Effector memory CD8-positive, alpha-beta T cell (primary cell): ENCODE measurements at places on chromosomes 16 and 17.

GRCh38 chr17:17978481-17979424 lies 6.1 kb downstream of the DRC3 start:
- no peak for DNase-seq

DNA sequence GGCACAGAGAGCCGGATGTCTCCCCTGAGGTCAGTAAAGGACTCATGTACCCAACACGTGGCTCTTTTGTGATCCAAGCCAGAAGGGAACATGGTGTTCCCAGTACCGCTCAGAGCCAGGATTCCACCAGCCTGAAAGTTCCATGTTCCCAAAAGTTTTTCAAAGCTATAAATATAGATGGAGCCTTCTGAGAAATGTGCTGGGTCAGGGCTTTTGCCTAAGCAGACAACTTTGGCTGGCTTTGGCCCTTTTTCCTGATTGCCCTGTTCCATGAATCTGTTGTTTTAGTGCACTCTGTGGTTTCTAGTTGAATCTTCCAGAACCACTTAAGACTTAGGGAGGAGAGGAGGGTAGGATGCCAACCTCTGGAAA lies 128.5 kb upstream of the HS3ST2 start:
- no peak for DNase-seq

- peak; percentile 40 for DNase-seq
Observed at GRCh38 chr17:81381632-81382577, 13.4 kb upstream of the BAHCC1 start.

- DNase-seq, result no peak
Observed at GRCh38 chr17:61409301-61410112, 9.9 kb downstream of the TBX2 start.

GRCh38 chr16:2384426-2384825 lies 43.9 kb upstream of the ABCA3 start:
- DNase-seq, result no peak

- no peak for DNase-seq
Observed at GRCh38 chr17:76982408-76983074, 114.3 kb downstream of the MGAT5B start.

DNA sequence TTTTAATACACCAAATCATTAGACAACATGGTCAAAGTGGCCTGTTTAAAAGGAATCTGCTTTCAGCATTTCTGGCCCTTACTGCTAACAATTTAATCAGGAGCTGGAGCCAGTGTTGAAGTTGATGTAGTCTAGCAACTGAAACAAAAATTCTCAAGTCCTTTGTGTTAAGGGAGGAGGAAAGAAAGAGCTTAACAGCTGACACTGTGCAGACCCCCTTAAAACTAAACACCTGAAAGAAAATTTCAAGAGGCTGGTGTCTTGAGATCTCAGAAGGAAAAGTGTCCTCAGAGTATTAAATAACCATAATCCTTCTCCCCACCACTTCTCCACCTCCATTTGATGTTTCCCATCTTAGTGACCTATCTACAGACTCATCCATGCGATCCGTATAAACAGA lies 232.1 kb downstream of the FTO start:
- no peak for DNase-seq

DNA sequence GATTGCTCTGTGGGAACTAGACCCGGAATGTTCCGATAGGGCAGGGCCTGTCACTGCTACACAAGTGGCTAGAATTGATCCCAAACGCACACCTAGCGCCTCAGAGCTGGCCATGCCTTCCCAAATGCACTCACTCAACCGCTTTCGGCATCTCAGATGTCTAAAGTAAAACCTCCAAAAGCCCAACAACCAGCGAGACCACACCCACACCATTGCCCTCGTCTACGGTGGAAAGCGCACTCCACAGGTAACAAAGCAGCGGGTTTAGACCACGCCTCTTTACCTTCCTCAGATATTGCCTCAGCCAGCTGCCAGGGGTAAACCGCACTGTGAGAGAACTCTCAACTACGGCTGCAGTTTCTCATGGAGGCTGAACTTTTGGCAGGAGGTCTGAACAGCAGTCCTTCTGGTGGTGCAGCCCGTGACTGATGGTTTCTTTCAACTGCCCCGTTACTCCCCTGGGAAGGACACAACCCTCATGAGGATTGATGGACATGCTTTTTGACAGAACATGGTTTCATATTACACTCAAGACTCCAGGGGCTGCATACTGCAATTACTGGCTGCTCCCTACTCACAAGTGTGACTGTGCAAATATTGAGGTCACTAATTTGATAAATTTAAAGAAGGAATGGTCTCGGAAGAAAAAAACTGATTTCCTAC lies 34.5 kb downstream of the USP7 start:
- DNase-seq, result no peak

GRCh38 chr16:14042706-14043105 lies 28.4 kb upstream of the MRTFB start:
- DNase-seq, result no peak

- no peak for DNase-seq
Observed at GRCh38 chr17:37338847-37339246, 36.9 kb upstream of the C17orf78 start.

DNA sequence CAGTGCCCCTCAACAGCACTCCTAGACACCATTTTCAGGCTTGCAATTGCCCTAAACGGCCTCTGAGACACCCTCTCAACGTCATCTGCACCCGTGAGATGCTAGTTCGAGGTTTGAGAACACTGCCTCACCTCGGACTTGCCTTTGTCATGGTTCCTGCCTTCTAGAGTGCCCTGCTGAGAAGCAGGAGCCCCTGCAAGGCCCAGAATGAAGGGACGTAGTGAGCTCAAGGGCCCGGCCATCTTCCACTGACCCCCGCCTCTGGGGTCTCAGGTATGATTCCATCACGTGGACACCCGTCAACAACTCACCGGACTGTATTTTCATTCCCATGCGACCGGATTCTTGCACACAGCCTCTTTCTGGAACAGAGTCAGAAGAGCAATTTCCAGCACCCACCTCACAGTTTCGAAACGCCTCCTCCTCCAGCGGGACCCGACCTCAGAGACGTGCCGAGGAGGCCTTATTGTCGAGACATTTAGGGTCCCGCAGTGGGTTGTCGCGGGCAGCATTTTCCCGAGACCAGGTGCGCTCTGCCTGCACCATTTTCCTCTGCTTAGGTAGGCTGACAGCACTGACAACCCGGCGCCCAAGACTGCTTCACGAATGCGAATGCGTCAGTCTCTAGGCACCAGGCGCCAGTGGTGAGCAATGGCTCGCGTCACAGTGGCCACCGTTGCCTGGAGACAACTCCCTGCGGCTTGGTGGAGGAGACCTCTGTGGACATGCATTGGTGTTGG lies 999.9 kb downstream of the KCNJ18 start:
- no peak for DNase-seq

DNA sequence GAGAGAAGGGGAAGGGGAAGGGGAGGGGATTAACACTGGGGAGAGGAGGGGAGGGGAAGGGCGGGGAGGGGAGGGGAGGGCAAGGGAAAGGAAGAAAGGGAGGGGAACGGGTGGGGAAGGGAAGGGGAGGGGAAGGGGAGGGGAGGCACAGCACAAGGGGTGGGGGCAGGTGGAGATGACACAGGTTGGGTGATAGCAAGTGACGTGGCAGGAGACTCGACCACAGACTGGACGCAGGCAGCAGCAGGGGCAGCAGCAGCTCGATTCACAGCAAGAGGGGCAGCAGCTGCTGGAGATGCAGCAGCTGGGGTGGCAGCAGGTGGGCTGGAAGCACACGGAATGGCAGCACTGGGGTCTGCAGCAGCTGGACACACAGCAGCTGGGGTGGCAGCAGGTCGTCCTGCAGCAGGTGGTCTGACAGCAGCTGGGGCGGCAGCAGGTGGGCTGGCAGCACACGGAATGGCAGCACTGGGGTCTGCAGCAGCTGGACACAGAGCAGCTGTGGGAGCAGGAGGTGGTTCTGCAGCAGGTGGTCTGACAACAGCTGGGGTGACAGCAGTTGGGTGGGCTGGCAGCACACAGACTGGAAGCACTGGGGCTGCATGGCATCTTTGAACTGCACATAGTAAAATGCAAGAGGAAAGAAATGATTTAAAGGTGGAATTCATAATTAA lies at the start of gene KRTAP4-16:
Gene KRTAP4-16 (minus strand): TSS at position 624 of the 674 bp plus-strand sequence. CDS start 0 bp downstream, at position 624.
- DNase-seq, result no peak

DNA sequence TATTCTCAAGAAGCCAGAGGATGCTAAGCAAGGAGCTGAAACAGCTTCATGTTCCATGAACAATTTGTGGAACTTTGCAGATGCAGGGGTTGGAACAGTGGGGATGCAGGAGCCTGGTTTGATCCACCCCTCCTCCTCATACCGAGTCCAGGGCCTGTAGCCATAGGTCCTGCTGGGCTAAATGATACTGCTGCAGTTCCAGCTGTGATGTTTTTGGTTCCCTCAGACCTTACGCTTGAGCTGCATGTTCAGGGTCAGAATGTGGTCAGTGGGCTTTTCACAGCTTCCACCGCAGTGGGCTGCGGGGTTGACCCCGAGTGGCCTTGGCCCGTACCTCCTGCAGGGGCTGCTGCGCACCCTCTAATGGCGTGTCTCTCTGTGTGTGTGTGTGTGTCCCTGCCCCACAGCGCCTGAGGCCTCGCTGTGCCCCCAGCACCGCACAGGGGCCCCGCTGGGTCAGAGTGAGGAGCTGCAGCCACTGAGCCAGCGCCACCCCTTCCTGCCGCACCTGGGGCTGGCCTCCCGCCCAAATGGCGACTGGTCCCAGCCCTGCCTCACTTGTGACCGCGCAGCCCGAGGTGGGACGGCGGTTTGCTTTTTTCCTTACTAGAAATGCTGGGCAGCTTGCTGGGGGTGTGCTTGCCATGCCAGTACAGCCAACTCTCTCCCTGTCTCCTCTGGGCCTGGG lies 48.2 kb downstream of the EPN2 start:
- no peak for DNase-seq

GRCh38 chr17:69516911-69517310 lies 102.4 kb downstream of the MAP2K6 start:
- no peak for DNase-seq

DNA sequence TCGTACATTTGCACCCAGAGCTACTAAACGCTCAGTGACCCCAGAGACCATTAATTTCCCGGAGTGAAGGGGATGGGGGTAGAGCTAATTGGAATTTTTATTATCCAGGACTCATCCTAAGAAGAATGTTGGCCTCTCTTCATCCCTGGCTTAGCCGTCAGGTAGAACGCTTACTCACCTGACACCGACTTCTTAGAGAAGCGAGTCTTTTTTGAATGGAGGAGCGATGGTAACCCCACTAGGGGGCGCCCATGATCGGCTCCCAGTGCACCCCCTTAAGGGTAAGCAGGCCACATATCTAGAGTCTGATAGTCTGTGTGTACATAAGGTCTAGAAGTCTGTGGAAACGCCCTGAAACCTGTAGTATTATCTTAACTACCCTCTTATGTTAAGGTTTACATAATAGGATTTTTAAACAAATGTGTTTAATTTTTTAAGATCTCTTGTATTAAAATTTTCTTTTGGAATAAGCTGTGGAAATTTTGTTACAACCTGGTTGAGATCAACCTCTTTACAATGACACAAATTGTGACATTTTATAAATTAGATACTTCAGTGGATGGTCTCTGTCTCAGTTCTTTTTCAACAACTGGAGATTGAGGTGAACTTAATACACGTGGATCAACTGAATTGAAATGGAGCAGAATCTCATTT lies 229.8 kb downstream of the CPPED1 start:
- peak; percentile 21 for DNase-seq

GRCh38 chr16:84396537-84397008 lies 28.2 kb downstream of the ATP2C2 start:
- no peak for DNase-seq

GRCh38 chr17:4631431-4631830 lies 10.0 kb downstream of the ALOX15 start:
- no peak for DNase-seq

DNA sequence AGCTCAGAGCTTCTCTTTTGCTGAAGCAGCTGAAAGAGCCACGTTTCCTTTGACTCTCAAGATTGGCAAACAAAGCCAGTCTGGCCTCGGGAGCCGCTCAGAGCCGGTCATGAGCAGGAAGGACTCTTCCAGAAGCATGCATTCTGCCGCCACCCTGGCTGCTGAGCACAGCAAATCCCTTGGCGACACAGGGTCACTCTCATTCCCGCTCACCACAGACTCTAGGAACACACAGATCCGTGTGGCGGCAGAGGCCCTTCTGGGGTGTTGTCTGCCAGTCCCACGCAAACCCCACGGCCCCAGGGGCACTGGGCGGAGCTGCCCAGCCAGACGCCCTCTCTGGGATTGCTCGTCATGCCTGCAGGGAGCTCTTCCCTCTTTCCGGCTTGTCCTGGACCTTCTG lies 157.0 kb downstream of the C16orf95 start:
- no peak for DNase-seq

DNA sequence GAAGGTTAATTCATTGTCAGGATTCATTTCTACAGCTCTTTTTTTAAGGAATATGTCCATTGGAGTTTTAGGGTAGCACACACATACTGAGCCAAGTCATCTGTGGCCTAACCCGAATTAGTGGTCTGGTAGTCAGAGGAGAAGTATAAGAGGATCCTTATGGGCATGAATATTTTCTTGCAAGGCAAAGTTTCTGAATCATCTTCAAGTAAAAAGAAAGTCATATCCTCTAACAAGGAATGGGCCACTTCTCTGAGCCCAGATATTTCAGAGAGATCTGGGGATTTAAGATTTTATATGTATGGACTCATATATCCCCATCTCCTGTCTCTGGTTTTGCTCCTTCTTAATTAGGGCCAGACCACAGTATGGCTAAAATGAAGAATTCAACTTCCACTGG lies 99.2 kb upstream of the CDH8 start:
- no peak for DNase-seq

GRCh38 chr17:798246-798645 lies 16.1 kb downstream of the MRM3 start:
- DNase-seq, result no peak

- no peak for DNase-seq
Observed at GRCh38 chr16:77767211-77767610, 21.2 kb upstream of the VAT1L start.

- DNase-seq, result no peak
Observed at GRCh38 chr16:54490112-54490488, 203.5 kb upstream of the IRX3 start.

DNA sequence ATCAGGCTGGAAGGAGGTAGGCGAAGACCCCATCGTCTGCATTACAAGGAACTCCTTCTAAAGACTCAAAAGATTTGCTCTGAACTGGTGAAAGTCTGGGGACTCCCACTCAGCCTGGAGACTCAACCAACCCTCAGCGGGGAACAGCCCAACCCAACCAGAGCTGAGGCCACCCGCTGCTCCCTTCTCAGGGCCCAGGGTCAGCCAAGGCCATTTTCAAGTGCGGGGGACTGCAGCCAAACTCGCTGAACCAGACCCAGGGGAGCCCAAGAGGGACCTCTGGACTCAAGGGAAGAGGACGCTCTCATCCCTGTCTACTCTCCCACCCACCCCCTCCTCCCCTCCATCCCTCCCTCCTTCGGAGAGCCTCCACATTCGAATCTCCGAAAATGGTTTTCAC lies 24.1 kb downstream of the XYLT1 start:
- no peak for DNase-seq

DNA sequence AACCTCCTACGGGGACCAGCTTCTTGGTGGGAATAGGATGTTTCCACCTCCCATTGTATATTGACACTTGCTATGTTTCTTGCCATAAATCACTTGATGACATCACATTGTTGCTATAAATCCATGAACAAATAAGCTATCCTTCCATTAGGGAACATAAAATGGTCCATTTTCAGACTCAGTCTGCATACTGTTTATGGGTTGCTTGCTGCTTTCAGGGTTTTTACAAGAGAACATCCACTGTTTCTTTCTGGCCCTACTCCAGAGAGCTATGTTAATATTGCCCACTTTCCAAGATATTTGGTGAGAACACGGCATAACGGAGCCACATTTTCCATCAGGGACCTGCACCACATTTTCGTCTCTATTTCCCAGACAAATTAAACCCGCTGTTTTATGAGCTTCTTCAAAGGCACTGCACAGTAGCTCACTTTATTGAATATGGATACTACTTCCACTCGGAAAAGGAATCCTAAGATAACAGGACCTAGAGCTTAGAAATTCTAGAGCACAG lies 800.2 kb downstream of the KCNJ2 start:
- no peak for DNase-seq

- DNase-seq, result no peak
Observed at GRCh38 chr16:46763147-46763546, 15.0 kb upstream of the MYLK3 start.
